CD8-positive, alpha-beta T cell (primary cell): ENCODE measurements at places on chromosomes 5 and 9. TPM values are rescaled to one million over a fixed set of nuclear protein-coding genes. Genes with fewer than 3 reads are reported as not detected.

Gene SHISAL2B
- not detected for total RNA-seq

DNA sequence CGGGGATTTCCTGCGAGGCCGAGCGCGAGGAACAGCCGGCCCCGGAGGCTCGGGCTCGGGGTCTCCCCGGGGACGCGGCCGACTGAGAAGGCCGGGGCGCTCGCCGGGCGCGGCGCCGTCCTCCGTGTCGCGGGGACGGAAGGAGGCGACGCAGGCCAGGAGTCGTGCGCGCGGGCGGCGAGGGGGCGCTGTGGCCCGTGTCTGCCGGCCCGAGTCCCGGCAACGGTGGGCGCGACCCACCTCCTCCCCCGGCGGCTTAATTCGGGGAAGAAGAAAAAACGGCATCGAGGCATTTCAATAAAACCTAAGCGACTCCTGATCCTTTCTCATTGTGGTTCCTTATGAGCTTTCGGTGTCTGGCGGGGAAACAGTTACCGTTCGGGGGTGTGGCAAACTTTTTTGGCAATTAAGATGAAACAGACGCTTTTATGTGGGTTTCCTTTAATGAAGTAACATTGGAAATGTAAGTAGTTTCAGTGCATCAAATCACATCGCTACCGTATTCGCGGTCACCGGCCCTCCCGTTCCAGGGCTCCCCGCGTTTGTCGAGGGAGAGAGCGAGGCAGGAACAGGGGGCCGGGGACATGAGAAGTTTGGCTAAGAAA lies 3.7 kb upstream of the IRX2 start:
- no peak for DNase-seq

DNA sequence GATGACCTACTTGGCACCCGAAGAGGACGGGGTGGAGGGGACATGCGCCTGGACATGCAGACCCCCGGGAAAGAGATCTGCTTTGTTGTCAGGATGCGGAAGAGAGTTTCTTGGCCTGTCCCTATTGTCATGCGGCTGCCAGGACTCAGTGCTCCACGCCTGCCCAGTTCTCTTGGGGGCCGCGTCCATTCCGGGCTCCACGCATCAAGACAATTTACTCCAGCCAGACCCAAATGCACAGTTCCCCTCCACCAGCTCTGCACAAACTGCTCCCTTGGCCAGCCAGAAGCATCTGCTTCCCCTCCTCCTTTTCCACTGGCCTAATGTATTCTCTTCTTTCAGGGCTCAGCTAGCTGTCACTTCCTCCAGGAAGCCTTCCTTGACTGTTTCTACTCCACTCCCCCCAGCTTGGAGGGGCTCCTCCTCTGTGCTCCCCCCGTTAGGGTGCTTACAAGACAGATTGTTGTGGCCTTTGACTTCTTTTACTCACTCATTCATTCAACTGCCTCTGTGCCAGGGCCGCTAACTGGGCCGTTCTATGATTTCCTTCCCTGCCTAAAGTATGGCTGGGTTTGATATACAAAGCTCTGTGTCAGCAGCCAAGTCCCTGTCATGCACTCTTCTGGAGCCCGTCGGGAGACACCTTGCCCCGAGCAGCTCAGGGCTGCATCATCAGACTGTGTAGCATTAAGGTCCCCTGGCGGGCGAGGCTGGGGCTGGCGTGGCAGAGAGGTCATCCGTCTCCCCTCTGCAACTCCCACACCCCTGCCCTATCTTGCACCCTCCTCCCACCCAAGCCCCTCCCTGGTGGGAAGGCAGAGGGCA lies 6.6 kb downstream of the FIBCD1 start:
- no peak for DNase-seq

GRCh38 chr9:5442400-5443011 lies 4.8 kb upstream of the PLGRKT start:
- DNase-seq = peak; percentile 21

DNA sequence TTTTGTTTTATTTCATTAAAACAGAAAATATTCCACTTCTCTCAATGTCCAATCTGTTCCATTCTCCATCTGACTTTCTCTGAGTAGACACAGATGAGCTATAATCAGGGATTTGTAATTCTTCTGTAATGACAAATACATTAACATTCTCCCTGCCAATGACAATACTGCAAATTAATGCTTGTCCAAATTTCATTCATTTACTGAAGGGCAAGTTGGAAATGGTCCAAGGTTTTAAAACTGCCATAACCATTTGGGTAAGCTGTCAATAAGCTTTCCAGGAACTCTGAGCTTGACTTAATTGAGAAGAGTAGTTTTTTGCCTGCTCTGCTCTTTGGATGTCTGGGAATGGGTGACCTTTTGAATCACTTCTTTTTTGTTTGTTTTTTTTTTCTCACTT lies 253.5 kb downstream of the DMRTA1 start:
- no peak for DNase-seq

DNA sequence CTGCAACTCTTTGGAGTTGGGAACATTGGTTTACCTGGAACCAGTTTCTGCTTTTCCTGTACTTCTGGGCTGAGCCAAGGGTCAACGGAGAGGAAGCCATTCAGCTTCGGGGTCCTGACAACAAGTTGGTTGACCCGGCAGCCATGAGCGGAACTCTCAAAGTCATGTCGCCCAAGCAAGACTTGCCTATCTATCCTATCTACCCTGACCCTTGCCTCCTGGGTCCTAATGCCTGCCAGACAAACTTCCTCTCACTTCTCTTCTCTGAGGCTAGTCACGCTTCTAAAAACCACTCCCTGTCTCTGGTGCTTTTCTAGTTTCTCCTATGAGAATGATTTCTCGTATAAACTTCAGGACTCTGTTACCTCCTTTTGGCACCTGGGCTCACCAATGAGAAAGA lies 44.7 kb upstream of the CRHBP start:
- no peak for DNase-seq

GRCh38 chr5:31173614-31174013 lies 19.9 kb upstream of the CDH6 start:
- no peak for DNase-seq

DNA sequence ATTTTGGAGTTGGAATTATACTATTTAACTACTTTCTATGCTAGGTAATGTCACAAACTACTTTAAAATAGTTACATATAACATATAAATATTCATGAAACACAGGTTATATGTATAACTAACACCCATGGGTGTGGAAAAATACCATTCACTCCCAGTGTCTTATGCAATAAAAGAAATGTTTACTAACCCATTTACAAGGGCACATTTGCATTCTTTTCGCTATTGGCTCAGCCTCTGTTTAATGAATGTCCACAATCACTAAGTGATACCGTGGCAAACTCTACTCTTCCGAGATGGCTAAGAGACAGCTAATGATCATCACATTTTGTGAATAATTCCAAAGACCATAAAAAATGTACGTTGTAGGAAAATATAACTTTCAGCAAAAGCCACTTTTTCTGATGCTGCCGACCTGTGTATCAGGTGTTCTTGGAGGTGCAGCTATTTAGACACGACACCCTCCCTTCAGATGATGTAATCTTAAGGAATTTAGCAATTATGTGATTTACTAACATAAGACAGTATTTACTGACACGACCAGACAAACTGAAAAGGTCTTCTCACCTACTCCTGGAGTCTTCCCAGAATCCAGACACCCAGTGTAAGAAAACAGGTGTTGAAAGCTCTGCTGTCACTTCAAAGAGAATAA lies 121.7 kb upstream of the FAM120A start:
- DNase-seq = no peak

GRCh38 chr9:18299449-18299848 lies 174.5 kb upstream of the ADAMTSL1 start:
- no peak for DNase-seq

Gene LRRC70
- 3.5 TPM for total RNA-seq

GRCh38 chr5:115940080-115940810 lies 22.0 kb upstream of the LVRN start:
- DNase-seq = no peak

DNA sequence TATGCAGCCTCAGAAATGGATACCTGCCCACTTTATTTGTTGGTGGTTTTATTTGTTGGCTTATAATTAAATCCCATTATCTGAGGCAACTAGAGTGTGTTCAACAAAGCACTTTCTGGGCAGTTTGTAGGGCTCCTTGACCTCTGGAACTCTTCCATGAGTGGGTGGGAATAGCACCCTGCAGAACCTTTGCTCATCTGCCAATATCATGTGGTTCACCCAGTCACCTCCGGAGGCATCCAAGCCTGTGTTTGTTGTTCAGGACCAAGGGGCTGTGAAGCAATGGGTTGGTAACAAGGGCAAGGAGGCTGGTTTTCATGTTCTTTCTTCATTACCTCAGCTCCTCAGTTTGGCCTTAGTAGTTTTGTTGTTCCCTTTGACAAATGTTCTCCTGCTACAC lies 314.0 kb downstream of the NDUFS4 start:
- no peak for DNase-seq

Gene QRFP
- total RNA-seq = not detected

DNA sequence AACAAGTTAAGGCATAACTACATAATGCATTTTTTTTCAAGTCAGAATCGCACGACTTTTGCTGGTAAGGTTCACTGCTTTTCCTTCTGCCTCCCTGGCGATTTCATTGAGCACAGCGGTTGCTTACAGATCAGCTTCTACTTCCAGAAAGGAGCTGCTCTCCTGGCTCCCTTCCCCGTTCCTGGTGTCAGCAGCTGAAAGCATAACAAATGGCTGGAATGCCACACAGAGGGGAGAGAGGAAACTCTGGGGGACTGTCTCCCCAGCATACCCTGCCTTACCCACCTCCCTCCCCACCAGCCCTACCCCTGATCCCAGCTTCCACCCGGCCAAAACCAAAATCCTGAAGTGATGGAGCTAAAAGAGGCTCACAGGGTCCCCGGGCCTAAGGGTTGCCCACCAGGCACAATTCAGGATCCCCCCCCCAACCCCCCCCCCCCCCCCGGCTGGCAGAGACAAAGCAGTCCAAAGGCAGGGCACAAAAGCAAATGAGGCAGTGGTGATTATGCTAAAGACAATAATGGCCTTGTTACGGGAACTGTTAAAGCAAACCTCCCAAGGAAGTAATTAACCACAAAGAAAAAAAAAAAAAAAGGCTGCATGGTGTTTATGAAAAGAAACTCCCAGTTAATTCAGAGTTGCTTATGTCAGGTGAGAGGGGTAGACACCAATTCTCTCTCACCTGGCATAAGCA lies 126.1 kb upstream of the WWC1 start:
- no peak for DNase-seq

DNA sequence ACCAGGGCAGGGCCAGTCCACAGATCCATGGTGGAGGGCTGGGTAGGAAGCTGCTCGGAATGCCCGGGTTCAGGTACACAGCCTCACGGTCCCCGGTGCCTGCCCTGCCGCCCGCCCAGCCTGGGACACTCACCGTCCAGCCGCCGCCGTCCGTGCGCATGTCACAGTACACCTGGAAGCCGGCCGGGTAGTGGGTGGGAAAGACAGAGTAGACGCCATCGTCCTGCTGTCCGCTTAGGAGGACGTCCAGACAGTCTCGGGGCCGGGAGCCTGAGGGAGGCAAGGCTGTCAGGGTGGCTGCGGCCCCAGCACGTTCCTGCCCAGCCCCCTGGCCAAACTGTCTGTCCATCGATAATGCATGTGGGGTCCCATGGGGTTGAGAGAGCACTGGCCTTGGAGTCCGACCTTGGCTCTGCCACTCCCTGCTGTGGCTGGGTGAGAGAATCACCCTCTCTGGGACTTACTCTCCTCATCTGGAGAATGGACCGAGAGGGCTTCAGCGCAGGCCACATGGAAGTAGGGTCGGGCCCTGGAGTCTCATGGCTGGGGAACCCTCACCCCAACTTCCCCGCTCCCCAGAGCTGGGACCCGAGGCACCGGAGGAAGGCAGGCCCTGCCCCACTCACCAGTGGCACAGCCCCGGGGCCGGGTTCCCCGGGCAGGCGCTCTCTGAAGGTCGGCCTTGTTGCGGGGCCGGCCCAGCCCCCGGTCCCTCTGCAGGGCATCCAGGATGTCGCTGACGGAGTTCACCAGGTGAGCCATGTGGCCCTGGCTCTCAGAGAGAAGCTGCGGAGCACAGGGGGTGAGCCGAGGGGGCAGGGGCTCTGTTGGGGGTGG lies 15.2 kb downstream of the FIBCD1 start:
- DNase-seq = no peak

Gene BTNL8
- not detected for total RNA-seq

- no peak for DNase-seq
Measured at GRCh38 chr9:133465984-133466383, 6.2 kb downstream of the CACFD1 start.

DNA sequence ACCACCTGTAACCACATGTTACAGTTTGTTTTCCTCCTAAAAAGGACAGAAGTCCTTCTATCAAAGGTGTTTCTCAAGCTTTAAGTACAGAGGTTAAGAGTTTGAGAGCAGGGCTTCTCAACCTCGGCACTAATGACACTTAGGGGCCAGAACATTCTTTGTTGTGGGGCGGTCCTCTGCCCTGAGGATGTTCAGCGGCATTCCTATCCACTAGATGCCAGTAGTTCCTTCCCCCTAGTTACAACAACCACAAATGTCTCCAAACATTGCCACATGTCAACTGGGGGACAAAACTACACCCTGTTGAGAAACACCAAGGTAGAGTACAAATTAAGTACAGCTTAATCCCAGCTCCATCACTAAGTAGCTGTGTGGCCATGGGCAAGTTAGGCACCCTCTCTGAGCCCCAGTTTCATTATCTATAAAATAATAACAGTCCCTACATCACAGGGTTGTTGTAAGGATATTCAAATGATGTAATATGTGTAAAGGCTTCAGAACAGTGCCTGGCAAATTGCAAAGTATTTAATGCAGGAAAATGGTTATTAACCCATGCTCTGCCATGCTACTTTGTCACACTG lies 44.6 kb downstream of the PIP5K1B start:
- no peak for DNase-seq

DNA sequence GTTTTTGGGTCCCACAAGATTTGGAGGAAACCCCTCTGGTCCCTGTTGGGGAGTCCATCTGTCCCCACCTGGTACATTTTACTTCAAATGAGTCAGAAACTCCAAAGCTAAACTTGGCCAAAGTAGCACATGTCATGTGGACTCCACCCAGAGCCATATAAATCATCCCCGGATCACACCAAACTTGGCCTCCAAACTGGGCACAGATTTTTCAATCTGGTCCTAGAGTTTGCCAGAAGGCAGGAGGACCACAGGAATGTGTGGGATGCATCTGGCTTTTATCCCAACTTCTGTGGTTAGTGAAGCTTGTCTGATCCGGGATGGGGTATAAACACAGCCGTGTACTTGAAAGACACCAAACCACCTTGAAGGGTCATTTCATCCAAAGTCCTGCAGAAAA lies 66.3 kb downstream of the MAT2B start:
- DNase-seq = no peak

DNA sequence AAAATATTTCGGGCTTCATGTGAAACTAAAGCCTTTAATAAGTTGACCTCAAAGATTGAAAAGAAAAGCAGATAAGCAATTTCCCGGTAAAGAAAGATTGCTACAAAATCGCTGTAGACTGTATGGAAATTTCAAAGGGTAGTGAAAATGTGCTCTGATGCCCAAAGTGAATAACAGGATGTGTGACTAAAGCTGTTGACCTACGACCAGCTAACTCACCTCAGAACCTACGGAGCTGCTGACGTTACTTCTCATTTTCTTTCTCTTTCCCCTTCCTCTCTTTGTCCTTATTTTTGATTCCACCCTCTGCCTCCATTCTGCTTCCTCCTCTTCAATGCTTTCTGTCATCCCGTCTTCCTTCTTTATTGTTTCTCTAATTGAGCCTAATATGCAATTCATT lies 103.2 kb downstream of the PDE4D start:
- DNase-seq = no peak

Gene SLC36A3
- not detected for total RNA-seq

- DNase-seq = no peak
Measured at GRCh38 chr5:67620424-67621397, 424.1 kb upstream of the CD180 start.

Gene LIX1
- total RNA-seq = not detected

Gene UBE2QL1
- 0.35 TPM for total RNA-seq
